ENCODE measurements at places on chromosomes 2 and 18.

GRCh38 chr18:76318607-76319006 lies 176.4 kb downstream of the ZNF516 start:
- no peak for DNase-seq

DNA sequence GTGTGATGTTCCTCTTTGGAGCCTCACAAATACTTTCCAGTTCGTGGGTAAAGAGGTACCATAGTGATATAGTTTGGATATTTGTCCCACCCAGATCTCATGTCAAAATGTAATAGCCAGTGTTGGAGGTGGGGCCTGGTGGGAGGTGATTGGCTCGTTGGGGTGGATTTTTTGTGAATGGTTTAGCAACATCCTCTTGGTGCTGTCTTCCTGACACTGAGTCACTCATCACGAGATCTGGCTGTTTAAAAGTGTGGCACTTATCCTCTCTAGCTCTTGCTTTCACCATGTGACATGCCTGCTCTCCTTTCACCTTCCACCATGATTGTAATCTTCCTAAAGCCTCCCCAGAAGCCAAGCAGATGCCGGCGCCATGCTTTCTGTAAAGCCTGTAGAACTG lies 3.0 kb upstream of the CCDC93 start:
- no peak for DNase-seq

DNA sequence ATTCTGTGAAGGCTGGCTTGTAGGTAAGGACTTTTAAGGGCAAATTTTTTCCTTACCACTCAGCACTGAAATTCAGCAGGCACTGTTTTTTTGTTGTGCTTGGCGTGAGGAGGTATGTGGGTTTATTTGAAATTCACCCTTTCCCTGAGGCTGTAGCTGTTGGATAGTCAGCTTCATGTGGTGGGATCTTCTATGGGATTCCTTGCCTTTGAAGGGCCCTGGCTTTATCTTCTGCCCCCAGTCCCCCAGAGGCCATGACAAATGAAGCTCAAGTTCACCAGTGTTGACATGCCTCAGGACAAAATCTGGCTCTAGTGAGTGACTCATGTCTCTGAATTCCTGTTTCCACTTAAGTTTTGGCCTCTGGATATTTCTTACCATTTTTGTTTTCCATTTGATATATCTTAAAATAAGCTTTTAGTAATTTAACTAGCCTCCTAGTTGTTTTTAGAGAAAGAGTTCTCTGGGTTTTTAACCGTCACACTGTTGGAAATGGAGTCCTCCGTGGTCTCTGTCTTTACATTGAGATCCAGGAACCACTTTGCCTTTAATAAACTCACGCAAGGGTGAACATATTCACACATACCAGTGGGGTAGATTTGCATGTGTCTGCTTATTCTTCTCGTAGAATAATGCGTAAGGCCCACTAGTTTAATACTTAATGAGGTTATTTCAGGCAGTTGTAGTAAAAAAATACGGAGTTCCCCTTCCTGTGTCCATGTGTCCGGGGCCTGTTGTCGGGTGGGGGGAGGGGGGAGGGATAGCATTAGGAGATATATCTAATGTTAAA lies 211.1 kb upstream of the FAM98A start:
- DNase-seq, result no peak

DNA sequence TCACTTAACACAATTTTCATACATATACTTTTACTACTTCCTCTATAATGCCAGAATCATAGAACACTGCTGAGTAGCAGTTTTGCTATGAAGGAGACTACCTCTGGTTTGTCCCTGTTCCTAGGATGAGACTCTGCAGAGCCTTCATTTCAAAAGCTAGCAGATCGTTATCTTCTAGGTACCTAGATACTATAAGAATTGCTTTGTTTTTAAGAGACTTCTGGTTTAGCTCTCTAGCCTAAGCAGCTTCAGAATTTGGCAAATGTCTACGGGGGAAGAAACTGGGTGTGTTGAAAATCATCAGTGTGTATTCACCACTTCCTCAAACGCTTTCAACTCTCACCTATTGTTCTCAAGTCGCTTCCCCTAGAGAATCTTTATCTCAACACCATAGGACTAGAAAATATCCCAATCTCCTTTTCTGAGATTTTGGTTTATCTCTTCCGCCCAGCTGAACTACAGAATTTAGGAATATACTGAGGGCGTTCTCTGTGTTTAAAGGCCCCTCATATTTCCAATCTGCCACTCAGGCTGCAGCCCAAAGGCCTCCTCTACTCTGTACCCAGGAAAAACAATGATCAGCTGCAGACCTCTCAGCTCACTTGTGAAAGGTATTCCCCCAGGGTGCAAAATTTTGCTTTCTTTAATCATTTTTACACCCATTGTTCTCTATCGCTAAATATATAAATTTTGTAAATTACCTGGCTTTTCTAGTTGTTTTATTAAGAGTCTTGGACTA lies 28.7 kb downstream of the SMAD2 start:
- DNase-seq, result no peak

GRCh38 chr18:35264409-35264808 lies 23.6 kb downstream of the ZNF397 start:
- no peak for DNase-seq

DNA sequence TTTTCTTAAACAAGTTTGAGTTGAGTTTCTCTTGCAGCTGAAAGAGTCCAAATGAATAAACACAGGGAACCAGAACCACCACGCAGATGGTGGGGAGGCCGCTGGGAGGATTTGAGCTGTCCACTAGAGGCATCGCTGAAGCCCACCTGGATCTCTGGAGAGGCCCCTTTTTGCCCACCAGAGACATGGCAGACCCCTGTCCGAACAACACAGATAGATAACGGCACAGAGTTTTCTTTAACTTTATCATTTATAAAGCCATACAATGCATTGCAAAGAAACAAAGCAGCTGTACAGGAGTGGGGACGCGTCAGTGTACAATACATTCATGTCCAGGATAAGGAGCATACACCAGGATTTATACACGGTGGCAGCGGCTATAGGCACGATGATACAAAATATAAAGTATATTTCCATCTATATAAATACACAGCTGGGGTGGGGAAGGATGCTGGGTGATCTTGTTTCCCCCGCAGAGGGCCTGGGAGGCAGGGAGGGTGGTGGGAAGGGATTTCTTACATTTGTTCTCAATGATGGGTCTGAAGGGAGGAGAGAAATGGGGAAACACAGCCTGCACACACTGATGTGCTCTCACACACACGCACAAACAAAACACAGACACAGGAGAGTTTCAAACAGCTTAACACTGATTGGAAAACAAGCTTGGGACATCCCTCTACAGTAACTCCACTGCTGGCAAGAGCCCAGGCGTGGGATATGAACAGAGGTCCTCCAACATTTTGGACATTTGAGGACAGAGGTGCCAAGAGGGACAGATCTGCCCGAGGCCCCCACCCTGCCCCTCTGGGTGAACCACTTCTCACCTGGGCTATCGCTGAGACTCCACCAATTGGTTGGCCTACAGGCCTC lies 203.0 kb downstream of the TNS1 start:
- no peak for DNase-seq

DNA sequence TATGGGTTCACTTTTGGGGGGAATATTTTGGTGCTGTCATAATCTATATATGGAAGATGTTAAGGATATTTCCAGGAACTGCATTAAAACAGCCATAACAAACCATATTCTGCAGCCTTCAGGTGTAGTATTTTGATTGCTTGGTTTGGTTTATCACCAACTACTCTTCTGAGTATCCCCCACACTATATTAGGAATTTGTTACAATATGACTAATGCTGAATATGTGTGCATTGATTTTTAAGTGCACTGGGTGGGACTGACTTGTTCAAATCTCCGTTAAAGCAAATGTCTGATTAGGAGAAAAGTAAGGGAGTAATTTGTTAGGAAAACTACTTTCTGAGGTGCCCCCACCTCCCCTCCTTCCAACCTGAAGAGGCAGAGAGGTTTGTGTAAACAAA lies 47.7 kb downstream of the SPTBN1 start:
- DNase-seq, result no peak

GRCh38 chr2:121736140-121736461 lies 574 bp downstream of the NIFK start:
- DNase-seq, result no peak

- no peak for DNase-seq
Observed at GRCh38 chr2:66472225-66472843, 37.4 kb downstream of the MEIS1 start.
